ENCODE measurements at places on chromosomes 7 and 10.
A peak's percentile ranks its signal among the peaks of the same experiment; 100 is the strongest.

- DNase-seq: no peak
These were observed 78.1 kb downstream of the CALN1 start for GRCh38 chr7:72334066-72334465.

GRCh38 chr7:157003756-157004520, 6.5 kb downstream of the MNX1 start:
- no peak for DNase-seq

DNA sequence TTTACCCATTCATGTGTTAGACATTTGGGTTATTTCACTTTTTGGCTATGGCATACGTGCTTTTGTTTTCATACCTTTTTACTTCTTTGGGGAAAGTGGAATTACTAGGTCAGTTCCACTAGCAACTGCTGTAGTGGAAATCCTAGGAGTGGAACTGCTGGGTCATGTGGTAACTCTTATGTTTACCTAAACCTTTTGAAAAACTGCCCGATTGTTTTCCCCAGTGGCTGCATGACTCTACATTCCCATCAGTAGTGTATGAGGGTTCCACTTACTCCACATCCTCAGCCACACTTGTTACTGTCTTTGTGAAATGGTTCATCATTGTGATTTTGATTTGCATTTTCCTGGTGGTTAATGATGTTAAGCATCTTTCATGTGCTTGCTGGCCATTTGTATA, 82.3 kb downstream of the TAX1BP1 start:
- DNase-seq: no peak

- DNase-seq: peak; percentile 0
These were observed 67.6 kb downstream of the TMEM130 start for GRCh38 chr7:98802088-98802780.

- no peak for DNase-seq
These were observed 4.6 kb downstream of the DCLRE1C start for GRCh38 chr10:14949291-14949690.

GRCh38 chr7:4762121-4763055, 13.0 kb upstream of the AP5Z1 start:
- DNase-seq: no peak

DNA sequence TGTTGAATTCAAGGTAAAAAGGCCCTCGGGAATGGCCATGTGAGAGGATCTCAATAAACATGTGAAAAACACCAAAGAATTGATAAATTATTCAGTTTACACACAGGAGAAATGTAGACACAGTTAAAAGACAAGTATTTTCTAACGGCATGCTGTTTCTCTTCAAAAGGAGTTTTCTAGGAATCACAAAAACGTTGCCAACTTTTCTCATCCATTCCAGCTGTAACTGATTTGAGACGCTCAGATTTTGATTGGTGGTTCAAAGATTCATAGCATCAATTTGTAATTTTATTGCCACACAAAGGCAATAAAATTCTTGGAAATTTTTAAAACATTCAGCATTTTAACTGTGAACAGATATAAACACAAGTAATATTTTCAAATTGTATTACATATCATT, 384.9 kb upstream of the PFKP start:
- DNase-seq: no peak

- DNase-seq: no peak
These were observed 10.5 kb downstream of the UBTD1 start for GRCh38 chr10:97509120-97509680.

DNA sequence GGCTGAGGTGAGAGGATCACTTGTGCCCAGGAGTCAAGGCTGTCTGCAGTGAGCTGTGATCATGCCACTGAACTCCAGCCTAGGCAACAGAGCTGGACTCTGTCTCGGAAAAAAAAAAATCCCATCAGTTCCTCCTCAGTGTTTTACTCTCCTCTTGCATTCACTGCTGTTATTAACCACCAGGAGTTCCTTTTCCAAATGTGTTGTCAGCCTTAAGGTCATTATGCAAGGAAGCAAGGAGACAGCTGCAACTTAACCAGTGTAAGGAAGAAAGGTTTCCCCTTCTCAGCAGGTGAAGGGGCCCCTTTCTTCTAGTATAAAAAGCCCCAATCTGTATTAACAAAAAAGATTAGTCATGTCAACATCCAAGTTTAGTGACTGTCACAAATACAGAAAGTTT, 86.6 kb upstream of the LEP start:
- no peak for DNase-seq

DNA sequence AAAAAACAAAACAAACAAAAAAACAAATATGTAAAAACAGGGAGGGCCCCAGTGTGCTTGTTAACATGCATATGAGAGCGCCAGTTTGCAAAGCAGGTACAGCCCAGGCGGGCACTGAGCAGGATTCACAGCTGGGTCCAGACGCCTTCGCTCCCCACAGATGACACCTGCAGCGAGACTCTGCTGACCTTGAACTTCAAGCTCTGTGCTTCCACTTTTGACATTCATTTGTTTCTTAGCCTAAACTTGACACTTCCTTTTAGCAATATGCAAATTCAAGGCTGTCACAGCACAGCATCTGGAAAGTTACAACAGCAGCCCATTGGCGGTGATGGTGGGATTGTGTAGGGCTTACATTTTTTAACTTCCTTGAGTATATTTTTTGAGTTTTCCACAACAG, 88.8 kb upstream of the TNS3 start:
- no peak for DNase-seq

DNA sequence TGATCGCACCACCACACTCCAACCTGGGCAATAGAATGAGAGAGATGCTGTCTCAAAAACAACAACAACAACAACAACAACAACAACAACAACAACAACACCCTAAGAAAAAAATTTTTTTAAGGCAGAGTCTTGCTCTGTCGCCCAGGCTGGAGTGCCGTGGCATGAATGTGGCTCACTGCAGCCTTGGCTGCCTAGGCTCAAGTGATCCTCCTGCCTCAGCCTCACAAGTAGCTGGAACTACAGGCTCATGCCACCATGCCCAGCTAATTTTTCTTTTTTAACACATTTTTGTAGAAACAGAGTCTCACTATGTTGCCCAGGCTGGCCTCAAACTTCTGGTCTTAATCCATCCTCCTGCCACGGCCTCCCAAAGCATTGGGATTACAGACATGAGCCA, 18.6 kb downstream of the ALDH18A1 start:
- no peak for DNase-seq

- no peak for DNase-seq
These were observed 3.9 kb downstream of the KLHL7 start for GRCh38 chr7:23109470-23109869.

DNA sequence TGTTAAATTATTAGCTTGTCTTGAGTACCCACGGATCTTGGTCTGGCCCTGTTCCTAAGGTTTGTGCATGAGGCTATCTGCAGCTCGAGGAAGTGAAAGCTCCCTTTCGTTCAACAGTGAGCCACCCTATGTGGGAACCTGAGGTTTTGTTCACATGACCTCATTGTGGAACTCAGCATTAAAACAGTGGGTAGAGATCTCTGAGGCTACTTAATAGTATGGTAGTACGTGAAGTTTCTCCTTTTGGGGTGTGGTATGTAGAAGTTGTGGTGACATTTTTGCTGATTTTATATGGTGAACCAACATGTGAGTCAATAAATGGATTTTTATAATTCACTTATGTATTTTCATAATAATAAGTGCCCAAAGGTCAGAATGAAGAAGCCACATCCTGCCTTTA, 252.7 kb upstream of the FERD3L start:
- DNase-seq: peak; percentile 1

- DNase-seq: no peak
These were observed 9.2 kb downstream of the ZSCAN25 start for GRCh38 chr7:99625961-99626360.

DNA sequence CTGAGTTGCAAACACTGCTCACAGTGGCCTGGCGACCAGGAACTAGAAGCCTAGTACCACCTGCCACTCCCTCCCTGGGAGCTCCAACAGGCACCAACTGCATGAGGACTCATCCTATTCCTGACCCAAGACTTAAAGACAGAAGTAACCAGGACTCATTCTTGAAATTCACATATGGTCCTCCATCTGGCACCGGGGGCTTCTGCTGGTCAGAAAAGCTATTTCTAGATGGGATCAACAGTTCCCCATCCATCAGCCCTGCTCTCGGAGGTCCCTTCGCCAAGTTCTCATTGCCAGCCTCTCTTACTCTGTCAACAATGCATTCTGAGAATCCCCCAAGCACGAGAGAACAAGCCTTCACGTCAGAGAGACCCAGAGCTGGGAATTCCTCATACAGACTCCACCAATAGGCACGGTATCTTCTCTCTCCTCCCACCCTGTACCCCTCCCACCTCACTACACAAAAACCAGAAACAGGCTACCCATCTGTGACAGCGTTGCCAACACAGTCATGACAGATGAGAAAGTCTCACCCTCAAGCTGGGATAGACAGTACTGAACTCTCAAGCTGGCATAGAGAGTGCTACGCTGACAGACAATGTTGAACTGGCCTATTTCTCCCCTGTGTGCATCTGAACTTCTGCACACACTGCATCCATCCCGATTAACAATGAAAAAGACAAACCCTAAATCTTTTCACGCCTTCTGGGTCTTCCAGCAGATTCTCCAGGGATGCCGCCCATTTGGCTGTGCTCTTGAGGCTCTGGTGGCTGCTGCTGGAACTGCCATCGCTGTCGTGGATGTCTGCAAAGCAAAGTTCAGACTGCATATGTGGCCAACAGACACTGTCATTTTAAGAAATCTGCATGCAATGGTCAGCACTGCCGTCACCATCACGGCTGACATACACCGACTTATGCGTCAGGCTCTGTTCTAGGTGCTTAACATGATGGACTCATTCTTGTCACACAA, 15.6 kb downstream of the RGS10 start:
- DNase-seq: no peak

DNA sequence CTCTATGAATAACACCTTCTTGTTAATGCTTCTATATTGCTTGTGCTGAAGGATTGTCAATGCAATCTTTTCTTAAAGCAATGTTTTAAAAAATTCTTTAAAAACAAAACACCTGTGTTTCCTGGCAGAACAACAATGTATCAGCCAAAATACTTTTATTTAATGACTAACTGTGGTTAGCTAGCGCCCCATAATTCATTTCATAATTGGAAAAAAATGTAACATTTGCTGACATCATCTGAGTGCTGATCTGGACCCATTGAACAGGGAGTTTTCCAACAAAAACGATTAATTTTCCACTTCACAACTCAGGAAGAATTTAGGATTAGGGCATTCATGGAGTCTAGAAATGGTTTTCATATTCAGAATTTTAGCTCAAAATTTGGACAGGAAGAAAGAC, 137.6 kb upstream of the CDK6 start:
- no peak for DNase-seq

DNA sequence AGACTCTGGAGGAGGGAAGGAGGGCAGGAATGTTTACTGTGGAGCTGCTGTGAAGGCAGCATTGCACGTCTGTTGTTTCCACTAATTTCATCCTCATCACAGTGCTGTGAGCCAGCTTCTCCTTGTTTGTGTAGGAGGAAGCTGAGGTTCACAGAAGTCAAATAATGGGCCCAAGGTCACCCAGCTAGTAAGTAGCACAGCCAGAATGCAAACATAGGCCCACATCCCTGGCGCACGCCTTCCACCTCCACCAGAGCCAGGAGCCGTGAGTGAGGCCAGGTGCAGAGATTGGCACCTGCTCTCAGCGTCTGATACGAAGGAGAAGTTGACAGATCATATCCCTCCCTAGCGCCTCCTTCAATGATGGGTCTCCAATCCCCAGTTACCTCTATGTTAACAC, 93.6 kb downstream of the HTR5A start:
- no peak for DNase-seq

- no peak for DNase-seq
These were observed 101.1 kb upstream of the PPIF start for GRCh38 chr10:79246209-79246581.

- DNase-seq: no peak
These were observed 2.4 kb upstream of the PKD1L1 start for GRCh38 chr7:47950714-47951113.

DNA sequence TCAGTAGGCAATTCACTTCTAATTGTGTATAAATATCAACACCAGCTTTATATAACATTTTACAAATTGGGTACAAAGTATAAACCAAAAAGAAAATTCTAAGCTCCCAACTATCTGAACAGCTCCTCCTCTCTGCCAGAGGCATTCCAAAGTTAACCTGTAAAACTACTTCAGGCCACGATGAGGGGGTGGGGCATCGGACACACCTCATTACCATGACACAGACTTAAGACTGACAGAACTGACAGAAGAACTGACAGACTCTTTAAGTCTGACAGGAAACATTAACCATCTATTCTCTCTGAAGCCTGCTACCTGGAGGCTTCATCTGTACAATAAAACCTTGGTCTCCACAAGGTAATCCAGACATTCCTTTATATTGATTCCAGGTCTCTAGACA, 12.3 kb downstream of the ESYT2 start:
- peak; percentile 36 for DNase-seq

DNA sequence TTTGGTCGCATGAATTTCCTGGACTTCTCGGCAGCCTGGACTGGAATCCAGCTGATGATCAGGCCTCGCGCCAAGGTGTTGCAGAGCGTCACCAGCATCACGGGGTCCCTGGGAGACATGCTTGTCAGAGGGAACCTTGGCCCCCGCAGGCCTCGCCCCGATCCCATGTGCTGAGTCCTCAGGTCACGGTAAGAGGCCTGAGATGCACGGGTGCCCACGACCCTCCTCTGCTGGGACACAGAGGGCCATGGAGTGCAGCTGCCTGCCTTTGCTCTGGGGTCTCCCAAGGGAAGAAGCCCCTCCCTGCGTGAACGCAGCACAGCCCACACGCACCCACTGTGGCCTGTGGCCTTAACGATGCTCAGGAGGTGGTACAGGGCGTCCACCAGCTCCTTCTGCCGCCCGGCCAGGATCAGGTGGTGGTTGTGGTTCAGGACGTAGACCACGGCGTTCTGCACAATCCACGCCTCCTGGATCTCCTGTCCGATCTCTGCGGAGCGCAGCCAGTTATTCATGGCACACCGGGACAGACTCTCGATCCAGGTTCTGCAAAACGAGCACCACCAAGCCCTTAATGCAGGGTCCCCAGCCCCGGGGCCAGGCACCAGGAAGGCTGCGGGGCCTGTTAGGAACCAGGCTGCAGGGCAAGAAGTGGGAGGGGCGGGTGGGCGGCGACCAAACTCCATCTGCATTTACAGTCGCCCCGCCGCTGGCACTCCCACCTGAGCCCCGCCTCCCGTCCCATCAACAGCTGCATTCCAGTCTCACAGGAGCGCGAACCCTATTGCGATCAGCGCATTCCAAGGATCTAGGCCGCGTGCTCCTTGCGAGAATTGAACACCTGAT, 29.4 kb downstream of the CFAP46 start:
- no peak for DNase-seq

- no peak for DNase-seq
These were observed 43.8 kb downstream of the ETV1 start for GRCh38 chr7:13945670-13946069.

DNA sequence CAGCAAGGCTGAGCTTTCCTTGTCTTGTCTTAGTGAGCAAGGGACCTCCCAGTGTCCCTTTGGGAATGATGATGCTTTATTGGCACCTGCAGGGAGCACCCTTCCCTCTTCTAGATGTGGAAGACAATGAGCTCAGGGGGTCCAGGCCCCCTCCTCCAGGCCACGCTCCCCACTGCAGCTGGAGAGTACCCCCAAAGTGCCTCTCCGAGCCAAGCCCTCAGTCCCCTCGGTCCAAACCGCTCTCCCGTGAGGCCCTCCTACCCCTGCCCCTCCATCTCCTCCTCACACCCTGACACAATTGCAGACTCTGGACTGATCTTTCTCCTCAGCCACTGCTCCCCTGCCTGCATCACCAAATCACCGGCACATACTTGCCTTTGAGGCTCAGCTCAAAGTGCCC, 16.7 kb downstream of the RBP3 start:
- no peak for DNase-seq

All from CD4-positive, alpha-beta T cell treated with Interleukin-2 at 100 ng/mL for 4 hours (primary cell).